Activated CD4-positive, alpha-beta T cell treated with anti-CD3 and anti-CD28 coated beads, Interleukin-2, Interleukin-6, amounts not matched to agents 100 ng/mL and 50 ng/mL, durations not matched to agents 16 hours and 8 hours (primary cell): ENCODE measurements at places on chromosomes 6 and 20.

GRCh38 chr20:10259166-10259565 lies 40.5 kb downstream of the SNAP25 start:
- no peak for DNase-seq

DNA sequence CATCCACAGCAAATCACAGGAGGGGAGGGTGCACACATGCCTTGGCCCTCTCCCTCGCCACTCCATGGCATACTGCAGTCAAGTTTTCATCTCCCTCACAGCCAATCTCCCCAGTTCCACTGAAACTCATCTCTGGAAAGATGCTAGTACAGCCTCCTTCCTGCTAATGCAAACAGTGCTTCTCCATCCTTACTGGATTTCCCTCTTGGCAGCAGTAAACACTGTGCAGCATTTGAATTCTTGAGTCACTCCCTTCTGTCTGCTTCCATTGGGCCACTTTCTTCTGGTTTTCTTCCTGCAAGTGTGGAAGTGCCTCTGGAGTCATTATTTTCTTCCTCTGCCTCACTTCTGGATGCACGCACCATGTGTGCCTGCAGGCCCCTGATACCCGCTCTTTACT lies 460.3 kb downstream of the QKI start:
- DNase-seq, result no peak

- DNase-seq, result no peak
These were observed 496.0 kb upstream of the MARCKS start for GRCh38 chr6:113361014-113361645.

DNA sequence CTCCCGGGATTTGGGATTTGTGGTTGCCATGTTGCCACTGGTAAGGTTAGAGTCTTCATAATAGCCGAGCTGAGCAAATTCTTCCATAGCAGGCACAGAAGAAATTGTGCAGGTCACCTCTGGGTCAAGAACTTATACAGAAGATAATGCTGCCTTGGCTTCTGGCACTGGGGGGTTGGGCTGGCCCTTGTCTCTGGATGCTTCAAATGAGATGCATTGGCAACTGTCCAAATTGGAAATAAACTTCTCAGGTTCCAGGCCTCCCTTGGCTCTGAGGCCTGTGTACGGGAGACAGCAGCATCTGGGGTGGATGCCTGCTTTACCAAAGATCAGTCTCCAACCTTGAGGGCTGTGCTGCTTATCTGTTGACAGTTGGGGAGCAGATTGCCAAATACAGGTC lies 26.2 kb downstream of the MYO6 start:
- DNase-seq, result no peak

- DNase-seq, result no peak
These were observed 172.8 kb upstream of the CITED2 start for GRCh38 chr6:139547122-139547776.

- no peak for DNase-seq
These were observed 32.9 kb downstream of the GCM1 start for GRCh38 chr6:53115741-53116140.

DNA sequence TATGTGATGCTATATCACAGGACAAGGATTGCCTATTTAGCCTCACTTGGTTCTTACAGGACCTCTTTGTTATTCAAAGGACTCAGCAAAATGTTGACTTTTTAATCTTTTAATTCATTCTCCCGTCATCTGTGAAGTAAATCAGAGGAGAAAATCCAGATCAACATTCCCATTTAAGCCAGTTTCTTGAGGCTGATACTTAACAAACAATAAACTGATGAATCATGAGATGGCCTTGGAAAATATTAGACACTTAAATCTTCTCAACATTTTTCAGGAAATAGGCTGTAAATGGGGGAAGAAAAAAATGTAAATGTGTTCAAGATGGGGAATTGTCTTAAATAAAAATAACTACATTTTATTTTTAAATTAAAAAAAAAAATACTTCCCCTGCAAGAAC lies 55.9 kb upstream of the UBR2 start:
- DNase-seq, result no peak

DNA sequence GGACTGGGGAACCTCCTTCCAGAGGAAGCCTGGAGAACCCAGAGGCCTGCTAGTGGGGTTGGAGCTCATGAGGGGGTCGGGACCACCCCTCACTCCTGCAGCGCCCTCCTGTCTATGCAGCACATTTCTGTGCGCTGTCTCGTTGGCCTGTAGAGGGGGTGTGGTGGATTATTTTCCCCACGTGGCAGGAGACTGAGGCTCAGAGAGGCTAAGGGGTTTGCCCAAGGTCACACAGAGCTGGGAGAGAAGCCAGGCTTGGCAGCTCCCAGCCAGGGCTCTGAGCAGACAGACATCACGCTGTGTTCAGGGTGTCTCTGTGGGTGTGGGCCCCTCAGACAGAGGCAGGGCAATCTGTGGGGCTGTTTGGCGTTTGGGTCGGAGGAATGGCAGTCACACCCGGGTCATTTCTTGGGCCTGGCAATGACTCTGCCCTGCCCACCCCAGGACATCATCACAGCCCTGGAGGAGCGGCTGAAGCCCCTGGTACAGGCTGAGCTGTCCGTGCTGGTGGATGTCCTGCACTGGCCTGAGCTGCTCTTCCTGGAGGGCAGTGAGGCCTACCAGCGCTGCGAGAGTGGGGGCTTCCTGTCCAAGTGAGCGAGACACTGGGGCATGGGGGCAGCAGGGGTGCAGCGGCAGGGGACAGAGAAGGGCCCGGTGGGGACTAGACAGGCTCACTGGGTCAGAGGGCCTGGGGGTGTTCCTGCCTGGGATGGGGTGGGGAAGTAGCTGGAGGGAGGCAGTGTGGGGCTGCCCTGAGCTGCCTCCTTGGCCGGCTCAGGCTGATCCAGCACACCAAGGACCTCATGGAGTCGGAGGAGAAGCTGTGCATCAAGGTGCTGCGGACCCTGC lies 27.7 kb downstream of the UQCC2 start:
- DNase-seq, result no peak

GRCh38 chr6:4668271-4669179 lies 107.7 kb upstream of the CDYL start:
- DNase-seq, result no peak

DNA sequence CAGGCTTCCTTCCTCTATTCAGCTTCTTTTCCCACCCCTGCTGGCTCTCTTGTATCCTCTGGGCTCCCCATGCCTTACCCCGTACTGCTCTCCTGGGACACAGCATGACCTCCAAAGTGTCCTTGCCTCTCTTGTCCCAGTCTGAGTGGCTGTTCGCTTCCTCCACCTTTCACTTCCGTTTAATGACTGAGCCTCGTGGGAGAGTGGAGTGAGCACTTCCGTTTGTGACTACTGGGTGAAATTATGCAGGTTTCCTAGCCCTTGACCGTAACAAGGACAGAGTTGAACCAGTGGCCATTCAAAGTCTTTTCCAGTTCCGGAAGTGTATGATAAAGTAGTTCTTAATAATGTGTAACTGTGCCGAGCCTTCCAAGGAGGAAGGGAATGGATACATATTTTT lies 109.2 kb downstream of the ARID1B start:
- DNase-seq, result peak; percentile 10

GRCh38 chr20:57500235-57500634 lies 24.7 kb downstream of the CTCFL start:
- DNase-seq, result no peak

- DNase-seq, result no peak
These were observed 118.8 kb downstream of the ADTRP start for GRCh38 chr6:11659757-11660156.

GRCh38 chr6:109702791-109703190 lies 11.7 kb downstream of the FIG4 start:
- no peak for DNase-seq

DNA sequence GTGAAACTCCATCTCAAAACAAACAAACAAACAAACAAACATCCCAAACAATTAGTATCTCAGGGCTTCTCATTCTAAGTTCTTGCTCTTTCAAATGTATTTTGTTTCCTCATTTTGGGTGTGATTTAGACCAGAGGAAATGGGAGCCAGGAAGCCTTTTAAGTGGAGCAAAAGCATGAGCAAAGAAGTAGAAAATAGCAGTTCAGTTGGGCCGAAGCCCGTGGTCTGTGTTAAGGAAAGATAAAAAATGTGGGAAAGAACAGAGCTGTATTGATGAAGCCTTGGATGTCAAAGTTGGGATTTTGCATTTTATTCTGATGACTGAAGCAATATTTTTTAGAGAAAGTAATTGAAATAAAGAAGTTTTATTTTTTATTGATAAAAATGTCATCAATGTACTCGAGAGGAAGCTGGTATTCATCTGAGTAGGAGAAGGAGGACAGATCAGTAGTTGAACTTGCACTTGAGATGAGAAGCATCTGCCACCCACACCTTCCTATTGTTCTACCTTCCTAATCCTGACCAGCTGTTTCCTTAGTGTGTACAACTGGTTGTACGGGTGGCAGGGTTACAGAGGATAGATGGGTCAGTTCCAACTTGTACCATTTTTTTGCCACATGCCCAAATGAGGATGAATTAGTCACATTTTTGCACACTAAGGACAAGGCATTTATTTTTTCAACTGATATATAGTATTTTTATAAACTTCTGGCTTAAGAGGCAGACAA lies 56.1 kb downstream of the KIAA0408 start:
- no peak for DNase-seq

DNA sequence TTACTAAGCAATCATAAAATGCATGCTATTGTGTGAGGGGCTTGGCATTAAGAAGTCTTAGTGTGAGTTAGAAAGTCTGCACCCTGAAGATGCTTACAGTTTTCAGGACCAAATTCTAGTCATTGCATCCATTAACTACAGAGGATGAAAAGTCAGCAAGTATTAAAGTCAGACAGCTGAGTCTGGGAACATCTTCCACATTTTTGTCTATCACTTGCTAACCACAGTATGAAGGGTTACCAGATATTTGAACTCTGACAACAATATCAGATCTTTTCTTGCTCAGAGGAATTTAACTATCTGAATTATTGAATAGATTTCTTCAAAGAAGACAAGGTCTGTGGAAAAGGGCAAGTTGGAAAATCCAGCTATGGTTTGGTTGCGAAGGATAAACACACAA lies 264.4 kb downstream of the BTBD9 start:
- no peak for DNase-seq

GRCh38 chr20:53042521-53042920 lies 70.4 kb downstream of the TSHZ2 start:
- no peak for DNase-seq

GRCh38 chr20:48717095-48717672 lies 110.6 kb downstream of the PREX1 start:
- DNase-seq, result no peak

DNA sequence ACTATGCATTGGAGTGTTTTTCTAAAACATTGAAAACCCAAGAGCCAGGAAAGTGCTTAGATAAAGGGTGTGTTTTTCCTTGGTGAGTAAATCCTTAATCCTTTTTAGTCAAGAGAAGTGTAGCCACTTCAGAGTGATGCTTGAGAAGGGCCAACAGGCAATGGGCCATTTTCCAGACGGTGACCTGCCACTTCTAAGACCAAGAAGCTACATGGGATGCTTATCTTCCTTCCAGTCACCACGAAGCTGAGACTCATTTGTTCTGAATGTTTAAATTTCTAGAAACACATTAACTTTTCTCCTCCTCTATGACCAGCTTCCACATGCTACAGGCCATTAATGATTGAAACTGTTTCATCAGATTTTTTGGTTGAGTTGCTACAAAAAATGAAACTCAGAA lies 34.4 kb upstream of the NHSL1 start:
- DNase-seq, result no peak

- DNase-seq, result peak; percentile 11
These were observed 153.0 kb downstream of the REV3L start for GRCh38 chr6:111329882-111330633.

- peak; percentile 61 for DNase-seq
These were observed 156.6 kb downstream of the NFATC2 start for GRCh38 chr20:51385646-51386530.

DNA sequence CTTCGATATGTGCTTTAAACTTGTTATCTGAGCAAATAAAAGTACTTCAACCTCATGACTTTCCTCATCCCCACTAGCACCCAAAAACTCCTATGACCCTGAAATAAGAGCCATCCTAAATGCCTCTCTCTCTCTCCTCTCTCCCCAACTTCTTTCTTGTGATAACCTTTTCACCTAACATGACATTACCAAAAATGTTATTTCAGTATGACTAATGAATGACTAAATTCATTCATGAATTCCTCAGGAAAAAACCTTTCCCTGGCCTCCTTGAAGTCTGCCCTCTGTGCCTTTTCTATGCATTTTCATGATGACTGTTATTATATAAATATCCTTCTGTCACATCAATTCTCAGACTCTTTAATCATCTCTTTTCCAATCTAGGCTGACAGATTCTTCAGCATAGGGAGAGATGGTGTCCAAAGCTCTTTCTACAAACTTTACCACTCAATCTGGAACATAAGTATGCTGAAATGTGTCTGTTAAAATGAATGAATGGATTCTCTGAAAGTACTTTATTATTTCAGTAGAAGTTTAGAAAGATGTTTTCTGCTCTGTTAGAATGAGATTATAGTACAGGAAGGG lies 114.3 kb upstream of the GGTLC1 start:
- DNase-seq, result no peak

GRCh38 chr6:36824253-36824652 lies 15.0 kb downstream of the CPNE5 start:
- DNase-seq, result no peak

GRCh38 chr6:150492941-150493340 lies 106.7 kb upstream of the PLEKHG1 start:
- no peak for DNase-seq

- DNase-seq, result no peak
These were observed 102.3 kb downstream of the DLL1 start for GRCh38 chr6:170188571-170189001.

GRCh38 chr20:57586370-57586793 lies 25.5 kb downstream of the PCK1 start:
- DNase-seq, result no peak

GRCh38 chr6:134740473-134741199 lies 209.3 kb downstream of the ALDH8A1 start:
- DNase-seq, result no peak

GRCh38 chr6:82211326-82211725 lies 36.2 kb downstream of the IBTK start:
- no peak for DNase-seq
